ENCODE measurements at places on chromosomes 3 and 15.

GRCh38 chr3:11591002-11591355 lies 52.7 kb downstream of the VGLL4 start:
- DNase-seq = no peak

- no peak for DNase-seq
Observed at GRCh38 chr3:106673926-106674569, 703.2 kb upstream of the CCDC54 start.

- DNase-seq = no peak
Observed at GRCh38 chr3:71252466-71252865, 331.1 kb downstream of the FOXP1 start.

DNA sequence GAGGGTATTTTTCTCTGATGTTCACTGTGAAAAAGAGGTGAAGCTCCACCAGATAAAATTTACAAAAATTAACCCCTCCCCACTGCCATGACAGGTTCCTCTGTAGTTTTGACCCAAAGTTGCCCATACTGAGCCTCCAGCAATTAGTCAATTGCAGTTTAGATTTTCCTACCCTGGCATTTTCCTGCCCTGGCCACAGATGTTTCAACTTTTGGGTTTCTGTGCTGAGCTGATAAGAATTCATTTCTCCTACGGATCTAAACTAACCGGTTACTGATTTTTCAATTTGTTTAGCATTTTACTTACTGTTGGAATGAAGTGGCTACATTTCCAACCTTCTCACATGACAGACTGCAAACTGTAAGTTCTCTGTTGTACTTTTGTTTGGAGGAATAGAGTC lies 1346.1 kb upstream of the EPHA6 start:
- no peak for DNase-seq

- DNase-seq = peak; percentile 38
Observed at GRCh38 chr15:52466134-52466701, 62.5 kb downstream of the MYO5A start.

DNA sequence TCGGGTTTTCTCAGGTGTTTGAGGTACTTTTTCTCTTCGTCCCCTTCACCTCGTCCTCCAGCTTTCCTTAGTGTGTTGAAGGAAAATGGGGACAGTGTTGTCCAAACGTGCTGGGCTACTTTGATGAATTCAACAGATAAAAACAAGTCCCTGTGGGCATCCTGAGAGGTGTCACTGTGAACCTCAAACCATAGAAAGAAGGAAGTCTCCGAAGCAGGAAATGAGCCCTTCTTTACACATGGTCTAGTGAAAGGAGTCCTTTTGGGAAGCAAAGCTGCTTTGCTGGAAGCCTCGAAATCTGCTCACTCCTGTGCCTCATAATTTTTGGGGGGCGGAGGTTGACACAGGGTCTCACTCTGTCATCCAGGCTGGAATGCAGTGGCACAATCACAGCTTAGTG lies 10.6 kb downstream of the IL17RB start:
- no peak for DNase-seq

DNA sequence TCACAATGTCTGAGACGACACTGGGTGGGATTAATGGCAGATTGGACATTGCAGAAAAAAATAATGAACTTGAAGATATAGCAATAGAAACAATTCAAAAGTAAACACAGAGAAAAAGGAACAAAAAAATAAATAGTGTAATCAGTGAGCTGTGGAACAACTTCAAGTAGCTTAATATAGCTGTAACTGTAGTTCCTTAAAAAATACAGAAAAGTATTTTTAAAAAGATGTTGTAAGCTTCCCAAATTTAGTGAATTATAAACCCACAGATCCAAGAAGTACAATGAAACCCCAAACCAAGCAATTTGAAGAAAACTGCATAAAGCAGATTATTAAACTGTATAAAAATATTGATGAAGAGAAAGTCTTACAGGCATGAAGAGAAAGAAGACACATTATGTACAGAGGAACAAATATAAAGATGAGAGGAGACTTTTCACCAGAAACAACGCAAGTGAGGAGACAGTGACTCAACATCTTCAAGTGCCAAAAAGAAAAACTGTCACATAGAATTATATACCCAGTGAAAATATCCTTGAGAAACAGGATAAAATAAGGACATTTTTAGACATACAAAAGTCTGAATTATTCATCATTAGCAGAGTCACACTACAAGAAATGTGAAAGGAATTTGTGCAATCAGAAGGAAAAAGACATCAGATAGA lies 176.4 kb downstream of the NFKBIZ start:
- no peak for DNase-seq

GRCh38 chr3:30073622-30074021 lies 532.8 kb upstream of the TGFBR2 start:
- no peak for DNase-seq

GRCh38 chr3:54131026-54131605 lies 8.8 kb downstream of the CACNA2D3 start:
- DNase-seq = no peak

DNA sequence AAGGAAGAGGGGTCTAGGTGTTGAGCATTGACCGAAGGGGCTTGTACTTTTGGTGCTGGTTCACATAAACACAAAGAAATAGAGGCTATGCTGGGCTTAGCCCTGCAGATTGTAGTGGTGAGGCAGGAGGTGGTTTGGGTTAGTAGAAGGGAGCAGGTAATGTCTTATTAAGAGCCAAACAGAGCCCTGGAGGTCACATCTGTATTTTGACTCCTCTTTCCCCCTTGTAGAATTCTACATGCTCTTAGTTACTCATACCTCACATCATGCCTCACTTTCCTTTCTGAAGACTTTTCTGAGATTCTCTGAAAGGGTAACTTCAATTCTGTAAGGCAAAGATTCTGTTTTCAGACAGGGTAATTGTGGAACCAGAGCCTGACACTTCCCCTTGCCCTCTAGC lies 16.1 kb upstream of the ZNF80 start:
- DNase-seq = no peak

- no peak for DNase-seq
Observed at GRCh38 chr3:134066651-134067530, 37.2 kb upstream of the SLCO2A1 start.

Data from stimulated activated CD4-positive, alpha-beta T cell treated with anti-CD3 and anti-CD28 coated beads, Interleukin-2, amount 100 ng/mL, for 48 hours (primary cell).